Adrenal gland (tissue), 19 donors: ENCODE measurements at places on chromosomes 4 and X. TPM values are rescaled to one million over a fixed set of nuclear protein-coding genes. Genes with fewer than 3 reads are reported as not detected.

- H3K36me3 ChIP-seq = no peaks in the 10 kb centered on the region
- no peaks in the 10 kb centered on the region for H3K27me3 ChIP-seq
- no peak for DNase-seq
- H3K4me3 ChIP-seq = no peak overlapping the region
Measured at GRCh38 chr4:19224820-19225219, 1026.9 kb upstream of the SLIT2 start.

- H3K4me1 ChIP-seq = no peaks in the 10 kb centered on the region
- H3K36me3 ChIP-seq = no peaks in the 10 kb centered on the region
- DNase-seq = no peak
- H3K27me3 ChIP-seq = no peaks in the 10 kb centered on the region
Measured at GRCh38 chr4:155367608-155368007, 9.2 kb downstream of the MAP9 start.

Gene HSFX3
- total RNA-seq = not detected

DNA sequence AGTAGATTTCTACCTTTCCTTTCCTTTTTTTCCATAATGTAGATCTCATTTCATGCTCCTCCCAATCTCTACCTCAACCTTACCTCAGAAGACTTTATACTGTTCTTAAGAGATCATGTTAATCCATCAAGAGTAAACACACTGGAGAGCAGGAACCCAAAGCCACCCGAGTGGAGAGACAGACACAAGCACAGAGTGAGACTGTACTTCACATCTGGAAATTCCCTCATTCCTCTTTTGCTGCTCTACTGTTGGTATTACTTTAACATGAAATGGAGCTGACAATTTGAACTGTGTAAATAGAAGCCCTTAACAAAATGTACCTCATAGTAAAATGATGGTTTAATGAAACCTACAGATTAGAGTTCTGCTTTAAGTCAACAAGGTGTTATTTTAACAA is 105.7 kb upstream of the RASGEF1B start:
- no peak overlapping the region for H3K27ac ChIP-seq
- H3K27me3 ChIP-seq = no peaks in the 10 kb centered on the region
- H3K36me3 ChIP-seq = no peaks in the 10 kb centered on the region
- no peak for DNase-seq
- no peaks in the 10 kb centered on the region for H3K4me1 ChIP-seq
- no peak overlapping the region for H3K4me3 ChIP-seq

DNA sequence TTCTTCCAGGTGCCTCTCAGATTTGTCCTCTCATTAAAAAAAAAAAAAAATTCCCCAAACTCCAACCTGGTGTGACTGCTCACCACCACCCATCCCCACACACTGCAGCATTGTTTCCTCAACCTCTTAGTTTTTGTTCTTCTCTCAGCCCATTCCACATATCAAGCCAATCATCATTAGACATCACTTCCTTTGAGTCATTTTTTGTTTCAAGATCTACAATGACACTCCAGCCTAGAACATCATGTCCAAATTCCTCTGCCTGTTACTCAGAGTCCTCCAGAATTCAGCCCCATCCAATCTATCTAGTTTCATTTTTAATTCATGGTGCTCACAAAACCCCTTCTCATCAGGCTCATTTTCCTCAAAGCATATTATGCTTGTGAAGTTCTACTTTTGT is 262.5 kb upstream of the TEX13A start:
- no peak overlapping the region for H3K4me3 ChIP-seq
- no peak for DNase-seq
- H3K36me3 ChIP-seq = no peaks in the 10 kb centered on the region
- no peaks in the 10 kb centered on the region for H3K27me3 ChIP-seq
- H3K27ac ChIP-seq = no peak overlapping the region

GRCh38 chr4:175996206-175996605 is 69.4 kb upstream of the WDR17 start:
- H3K36me3 ChIP-seq = no peaks in the 10 kb centered on the region
- no peak overlapping the region for H3K4me3 ChIP-seq
- DNase-seq = no peak
- no peaks in the 10 kb centered on the region for H3K4me1 ChIP-seq
- H3K27ac ChIP-seq = no peak overlapping the region

Gene HMX1
- not detected for total RNA-seq

DNA sequence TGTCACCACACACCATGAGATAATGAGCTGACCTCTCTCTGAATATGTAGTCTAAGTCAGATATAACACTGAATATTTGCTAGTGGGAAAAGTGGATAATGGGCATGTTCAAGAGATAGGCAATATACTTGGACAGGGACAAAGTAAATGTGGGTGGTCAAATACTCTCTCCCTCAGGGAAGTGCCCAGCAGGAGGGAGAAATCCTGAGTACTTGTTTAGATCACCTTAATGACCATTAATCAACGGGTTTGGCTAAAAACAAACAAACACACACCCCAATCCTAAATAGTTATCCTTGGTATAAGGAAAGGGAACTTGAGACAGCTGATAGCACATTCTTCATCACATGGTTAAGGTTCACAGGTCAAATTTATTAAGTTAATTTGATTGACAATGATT is 933.5 kb downstream of the C4orf33 start:
- no peaks in the 10 kb centered on the region for H3K4me1 ChIP-seq
- no peaks in the 10 kb centered on the region for H3K36me3 ChIP-seq
- H3K27me3 ChIP-seq = no peaks in the 10 kb centered on the region
- DNase-seq = no peak
- no peak overlapping the region for H3K27ac ChIP-seq
